ENCODE measurements at places on chromosomes 6 and 20.

DNA sequence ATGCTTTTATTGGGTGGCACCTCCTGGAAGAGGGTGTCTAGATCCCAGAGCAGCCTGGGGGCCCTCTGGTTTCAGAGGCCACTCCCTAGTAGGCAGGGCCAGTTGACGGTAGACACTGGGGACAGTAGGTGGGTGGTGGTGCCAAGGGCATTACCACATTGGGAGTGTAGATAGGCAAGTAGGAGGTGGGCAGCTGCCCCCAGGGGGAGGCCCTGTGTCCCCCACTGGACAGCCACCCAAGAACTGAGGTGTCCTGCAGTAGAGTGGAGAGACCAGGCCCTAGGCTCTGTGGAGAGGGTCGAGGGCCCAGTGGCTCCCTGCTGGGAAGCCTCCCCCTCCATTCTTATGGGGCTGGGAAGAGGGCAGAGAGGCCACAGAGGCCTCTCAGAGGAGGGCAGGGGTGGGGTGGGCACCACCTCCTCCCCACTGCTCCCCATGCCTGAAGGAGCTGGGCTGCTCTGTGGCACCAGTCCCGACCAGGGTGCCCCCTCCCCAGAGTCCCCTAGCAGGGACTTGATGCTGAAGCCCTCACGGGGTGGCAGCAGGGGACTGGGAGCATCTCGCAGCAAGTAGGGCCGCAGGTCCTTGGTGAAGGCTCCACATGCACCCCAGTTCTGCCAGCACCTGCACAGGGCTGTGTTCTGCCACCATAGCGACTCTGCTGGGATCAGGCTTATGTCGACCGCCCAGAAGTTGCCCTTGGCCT is 305.0 kb upstream of the KCNQ5 start:
- no peak for DNase-seq

GRCh38 chr20:3887876-3888620 is 1.1 kb upstream of the PANK2 start:
- DNase-seq: peak; percentile 71

- DNase-seq: peak; percentile 57
Observed at GRCh38 chr6:113595911-113596376, 261.2 kb upstream of the MARCKS start.

DNA sequence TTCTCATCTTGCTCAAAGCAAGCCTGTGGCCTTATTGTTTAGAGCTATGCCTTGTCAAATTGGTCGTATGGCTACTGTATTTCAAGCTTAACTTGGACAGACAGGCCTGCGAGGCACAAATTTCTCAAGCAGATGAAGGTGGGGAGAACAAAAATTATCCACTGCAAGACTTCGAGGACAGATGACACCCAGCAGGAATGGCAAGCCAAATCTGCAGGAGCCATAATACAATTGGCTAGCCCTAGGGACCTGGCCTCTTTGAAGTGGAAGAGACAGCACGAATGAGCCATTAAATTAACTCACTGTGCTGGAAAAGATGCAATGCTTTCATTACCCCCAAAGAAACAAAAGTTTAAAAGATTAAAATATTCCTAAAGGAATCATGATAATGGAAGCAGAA is 5.0 kb upstream of the BLOC1S5 start:
- DNase-seq: no peak

DNA sequence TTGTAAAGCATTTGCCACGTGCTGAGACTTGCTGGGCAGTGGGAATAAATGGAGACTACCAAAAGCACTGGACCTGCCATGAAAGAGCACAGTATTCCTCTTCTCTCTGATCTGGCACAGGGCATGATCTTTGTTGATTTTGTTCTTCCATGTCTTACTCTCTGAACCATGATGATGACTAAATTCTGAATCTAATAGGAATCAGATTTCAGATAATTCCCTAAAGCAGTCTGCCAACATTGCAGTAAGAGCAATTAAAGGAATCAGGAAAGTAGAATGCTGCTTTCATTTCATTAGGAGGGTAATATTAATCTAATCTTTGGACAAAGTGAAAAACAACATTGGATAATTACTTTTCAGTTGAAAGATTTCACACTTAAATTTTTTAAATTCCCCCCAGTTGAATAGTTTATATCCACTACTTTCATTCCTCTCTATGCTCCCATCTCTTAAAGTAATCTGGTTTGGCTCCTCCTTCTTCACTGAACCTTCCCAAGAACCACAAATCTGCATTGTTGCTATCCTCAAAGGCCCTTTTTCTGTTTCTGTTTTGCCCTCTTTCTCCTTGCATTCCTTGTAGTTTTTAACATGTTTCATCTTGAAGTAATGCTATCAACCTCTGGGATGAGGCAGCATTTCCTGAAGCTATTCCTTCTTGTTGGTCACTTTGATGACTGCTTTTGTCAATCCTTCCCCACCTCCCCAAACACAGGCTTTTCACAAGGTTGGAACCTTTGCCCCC is 243.2 kb upstream of the TENT5A start:
- peak; percentile 68 for DNase-seq

Measured in GM23248 (cell line).